ENCODE measurements at places on chromosomes 2 and 18.

DNA sequence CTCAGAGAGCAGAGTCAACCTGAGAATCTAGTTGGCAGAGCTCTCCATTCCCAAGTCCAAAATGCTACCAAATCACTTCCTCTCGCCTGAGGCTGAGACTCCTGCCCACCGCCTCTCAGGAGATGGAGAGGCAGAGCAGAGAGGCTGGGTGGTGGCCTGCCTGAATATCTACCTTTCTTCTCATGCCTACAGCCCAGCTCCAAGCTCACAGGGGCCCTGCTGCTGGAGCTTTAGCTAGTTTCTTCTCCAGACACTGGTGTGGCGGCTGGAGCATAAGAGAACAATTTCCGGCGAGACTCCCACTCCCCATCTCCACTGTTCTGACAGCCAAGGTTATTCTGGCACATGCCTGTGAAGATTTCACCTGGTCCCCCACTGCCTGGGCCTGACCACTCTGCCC lies 8.1 kb upstream of the CYP26B1 start:
- DNase-seq: no peak

DNA sequence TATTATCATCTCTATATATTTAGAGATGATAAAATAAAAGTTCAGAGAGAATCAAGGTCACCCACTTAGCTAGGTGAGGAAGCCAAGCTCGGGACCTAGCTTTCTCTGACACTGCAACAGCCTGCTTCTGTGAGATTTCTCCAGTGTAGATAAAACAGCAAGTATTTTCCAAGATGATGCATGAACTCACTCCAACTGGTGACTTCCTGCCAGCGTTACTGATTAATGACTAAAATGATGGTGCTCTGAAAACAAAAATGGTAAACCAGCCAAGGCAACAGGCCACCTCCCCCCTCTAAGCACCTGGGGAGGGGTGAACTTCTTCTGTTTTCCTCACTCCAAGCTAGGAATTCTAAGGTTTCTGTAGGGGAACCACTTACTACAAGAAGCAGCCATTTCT lies 510.2 kb upstream of the ID2 start:
- DNase-seq: no peak

GRCh38 chr2:201806442-201807170 lies at the start of gene CDK15:
Gene CDK15 (plus strand): TSS chr2:201806537. CDS start chr2:201806665, 128 bp downstream.
- no peak for DNase-seq

DNA sequence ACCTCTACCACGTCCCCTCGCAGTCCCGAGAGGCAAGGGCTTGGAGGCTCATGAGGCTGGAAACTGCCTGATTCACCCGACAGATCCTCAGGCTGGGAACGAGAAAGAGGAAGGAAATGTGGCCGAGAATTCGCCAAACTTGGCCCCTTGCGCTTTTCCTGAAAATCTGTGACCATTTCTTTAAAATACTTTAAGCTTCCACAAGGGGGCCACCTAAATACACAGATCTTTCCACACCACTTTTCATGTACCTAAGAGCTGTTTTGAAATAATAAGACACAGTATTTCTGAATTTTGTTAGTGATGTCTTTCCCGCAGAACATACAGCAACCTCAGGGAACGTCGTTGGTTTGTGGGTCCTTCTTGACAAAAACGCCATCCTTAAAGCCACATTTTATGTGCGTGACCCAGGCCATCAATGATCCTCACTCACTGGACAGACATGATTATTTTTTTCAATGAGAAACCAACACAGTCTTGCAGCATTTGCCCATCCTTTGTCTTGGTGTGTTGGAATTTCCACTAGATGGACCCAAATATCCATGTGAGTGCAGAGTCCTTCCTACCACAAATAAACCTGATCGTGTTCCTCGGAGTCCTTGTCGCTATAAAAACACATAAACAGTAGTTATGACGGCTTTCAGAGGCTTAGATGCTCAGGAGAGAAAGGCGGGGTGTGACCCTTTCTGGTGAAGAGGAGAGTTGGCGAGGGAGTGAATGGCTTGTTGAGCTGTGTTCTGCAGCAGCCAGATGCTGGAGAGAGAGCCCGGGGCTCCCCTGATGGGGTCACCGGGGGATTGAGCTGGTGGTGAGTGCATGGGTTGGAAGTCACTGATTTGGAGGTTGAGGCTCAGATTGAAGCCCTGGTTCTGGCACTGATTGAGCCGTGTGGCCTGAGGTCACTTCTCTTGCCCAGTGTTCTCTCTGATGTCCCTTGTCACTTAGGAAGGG lies 25.0 kb downstream of the DCDC2C start:
- DNase-seq: no peak

GRCh38 chr18:46408334-46408987 lies 248.6 kb downstream of the LOXHD1 start:
- DNase-seq: no peak

GRCh38 chr2:184369307-184369706 lies 229.0 kb upstream of the ZNF804A start:
- DNase-seq: no peak

- no peak for DNase-seq
Measured at GRCh38 chr2:55585451-55586080, 31.9 kb downstream of the PPP4R3B start.

GRCh38 chr2:60214626-60214875 lies 338.9 kb downstream of the BCL11A start:
- DNase-seq: no peak

- no peak for DNase-seq
Measured at GRCh38 chr2:160034396-160034795, 28.0 kb downstream of the PLA2R1 start.

DNA sequence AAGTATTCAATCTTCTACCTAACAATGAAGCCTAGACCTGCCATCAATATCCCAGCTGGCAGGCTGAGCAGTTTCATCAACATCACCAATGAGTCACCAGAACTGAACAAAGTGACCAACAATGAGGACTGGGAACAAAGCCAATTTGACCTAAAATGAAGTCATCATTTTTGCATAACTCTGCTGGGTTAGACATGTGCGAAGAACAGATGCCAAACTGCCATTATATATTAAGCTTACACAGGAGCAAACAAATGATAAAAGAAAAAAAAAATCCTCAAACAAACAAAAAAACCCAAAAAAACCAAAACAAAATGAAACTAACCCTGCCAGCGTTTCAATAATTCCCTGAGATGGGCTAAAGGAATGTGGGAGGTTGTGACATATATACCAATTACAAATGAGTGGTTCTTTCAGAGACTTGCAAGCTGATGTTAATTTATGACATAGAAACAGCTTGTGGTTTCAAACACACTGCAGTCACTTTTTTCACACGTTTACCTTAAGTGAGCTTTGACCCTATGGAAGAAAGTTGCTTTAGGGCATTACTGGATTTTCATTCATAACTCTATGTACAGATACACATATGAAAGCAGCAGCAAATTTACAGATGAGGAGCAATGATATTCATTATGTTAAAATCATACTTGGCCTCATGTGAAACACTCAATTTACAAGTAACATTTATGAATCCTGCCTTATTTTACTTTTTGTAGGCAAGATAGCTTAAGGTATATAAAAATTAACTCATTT lies 56.9 kb upstream of the CCDC141 start:
- DNase-seq: no peak

GRCh38 chr2:86284401-86284841 lies 53.0 kb downstream of the REEP1 start:
- no peak for DNase-seq

DNA sequence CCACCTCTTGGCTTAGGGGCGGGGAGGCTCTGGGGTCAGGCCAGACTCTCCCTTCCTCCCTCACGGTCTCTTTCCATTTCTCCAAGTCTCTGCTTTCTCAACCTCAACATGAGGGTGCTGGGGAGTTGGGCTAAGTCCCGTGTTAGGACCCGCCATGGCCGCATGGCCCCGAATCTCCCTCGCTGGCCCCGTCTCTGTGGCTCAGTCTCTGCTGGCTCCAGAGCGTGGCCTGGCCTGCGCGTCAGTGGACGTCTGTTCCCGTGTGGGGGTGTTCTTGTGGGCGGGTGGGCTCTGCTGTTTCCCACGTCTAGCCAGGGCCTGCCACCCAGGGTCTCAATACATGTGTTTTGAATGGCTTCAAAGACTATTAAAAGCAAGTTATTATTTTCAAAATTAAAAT lies 12.4 kb downstream of the ALLC start:
- no peak for DNase-seq

GRCh38 chr2:30611583-30611982 lies 164.5 kb downstream of the LCLAT1 start:
- DNase-seq: no peak

DNA sequence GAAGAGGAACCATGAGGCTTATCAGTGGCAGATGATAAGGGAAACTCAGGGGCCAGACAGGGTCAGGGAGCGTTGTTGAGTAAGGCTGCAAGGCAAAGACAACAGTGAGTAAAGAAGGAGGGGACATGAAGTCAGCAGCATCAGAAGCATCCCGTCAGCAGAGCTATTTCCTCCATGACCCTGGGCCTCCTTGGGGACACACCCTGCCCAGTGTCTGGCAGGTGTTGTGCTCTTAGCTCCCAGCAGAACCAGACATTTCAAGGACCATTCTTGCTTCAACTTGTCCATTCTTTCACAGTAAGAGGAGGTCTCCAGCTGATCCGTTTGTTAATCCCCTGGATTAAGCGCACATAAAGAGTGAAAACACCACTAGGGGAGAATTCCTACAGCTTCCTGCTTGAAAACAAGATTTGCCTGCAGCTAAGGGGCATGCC lies 88.7 kb upstream of the MEIS1 start:
- DNase-seq: no peak

DNA sequence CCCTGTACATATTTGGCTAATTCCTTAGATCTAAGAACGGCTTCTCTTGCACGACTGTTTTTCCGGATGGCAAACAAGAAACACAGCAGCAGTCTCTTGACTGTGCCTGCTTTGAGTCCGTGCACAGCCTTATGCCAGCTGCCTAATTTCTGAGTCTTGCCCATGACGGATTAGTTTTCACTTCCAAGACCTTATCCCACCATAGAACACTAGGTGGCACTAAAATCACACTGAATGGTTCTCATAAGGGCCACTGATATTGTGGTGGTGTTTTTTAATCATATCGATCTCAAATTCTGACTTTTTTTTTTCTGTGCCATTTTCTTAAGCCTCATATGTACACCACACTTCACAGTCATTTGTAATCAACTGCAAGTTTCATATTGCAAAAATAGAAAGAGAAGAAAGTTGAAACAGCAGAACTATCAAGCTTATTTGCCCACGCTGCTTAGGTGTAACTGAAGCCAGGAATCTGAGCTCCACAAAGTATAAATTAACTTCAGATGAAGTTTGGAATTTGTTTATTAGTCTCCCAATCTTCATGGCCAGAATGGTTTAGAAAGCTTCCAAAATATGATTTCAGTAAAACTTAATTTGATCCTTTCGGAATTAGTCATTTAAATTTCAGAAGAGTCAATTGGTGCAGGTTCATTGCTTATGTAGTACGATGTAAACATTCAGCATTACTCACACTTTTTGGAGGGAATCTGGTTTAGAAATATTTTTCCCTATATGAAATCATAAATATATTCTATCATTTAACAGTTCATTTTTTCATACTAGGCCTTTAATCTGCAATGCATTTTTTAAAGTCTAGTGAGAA lies 45.5 kb upstream of the SCN7A start:
- no peak for DNase-seq

- no peak for DNase-seq
Measured at GRCh38 chr2:191950132-191950874, 103.4 kb upstream of the CAVIN2 start.

DNA sequence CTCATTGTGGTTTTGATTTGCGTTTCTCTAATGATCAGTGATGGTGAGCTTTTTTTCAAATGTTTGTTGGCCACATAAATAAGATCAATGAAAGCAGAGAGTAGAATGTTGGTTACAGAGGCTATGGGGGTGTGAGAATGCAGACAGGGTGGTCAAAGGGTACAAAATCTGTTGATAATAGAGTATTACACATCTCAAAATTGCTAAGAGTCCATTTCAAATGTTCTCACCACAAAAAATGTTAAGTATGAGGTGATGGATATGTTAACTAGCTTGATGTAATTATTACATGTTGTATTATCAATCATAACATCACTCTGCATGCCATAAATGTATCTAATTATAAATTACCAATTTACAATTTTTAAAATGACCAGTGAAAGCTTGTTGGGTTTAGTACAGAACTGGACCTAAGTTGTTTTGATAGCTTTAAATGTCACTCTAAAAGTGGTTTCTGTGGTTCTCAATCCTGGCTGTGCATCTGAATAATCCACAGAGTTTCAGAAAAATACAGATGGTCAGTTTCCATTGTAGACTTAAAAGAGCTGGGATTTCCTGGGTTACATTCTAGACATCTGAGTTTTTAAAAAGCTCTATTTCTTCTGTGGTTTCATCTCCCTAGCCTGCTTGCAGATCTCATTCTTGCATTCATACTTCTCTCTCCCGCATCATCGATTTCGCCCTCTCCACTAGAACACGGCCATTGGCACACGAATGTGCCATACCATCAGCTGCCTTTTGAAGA lies 286.0 kb upstream of the LYPD1 start:
- DNase-seq: no peak

DNA sequence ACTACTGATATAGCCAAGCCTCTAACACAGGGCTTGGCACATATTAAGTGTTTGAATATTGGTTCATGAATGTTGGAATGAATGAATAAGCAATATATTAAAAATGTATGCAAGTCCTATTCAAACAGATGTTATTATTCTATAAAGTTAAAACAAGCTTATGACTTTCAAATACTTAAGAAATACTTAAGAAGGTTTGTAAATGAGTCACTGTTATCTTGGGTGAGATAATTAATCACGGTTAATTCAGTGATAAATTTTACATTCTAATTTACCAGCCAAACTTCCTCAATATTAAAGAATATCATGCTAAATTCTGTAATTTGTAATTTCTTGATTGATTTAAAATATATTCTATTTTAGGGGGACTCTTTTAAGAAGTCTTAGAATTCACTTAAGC lies 74.8 kb downstream of the RBMS1 start:
- DNase-seq: no peak

DNA sequence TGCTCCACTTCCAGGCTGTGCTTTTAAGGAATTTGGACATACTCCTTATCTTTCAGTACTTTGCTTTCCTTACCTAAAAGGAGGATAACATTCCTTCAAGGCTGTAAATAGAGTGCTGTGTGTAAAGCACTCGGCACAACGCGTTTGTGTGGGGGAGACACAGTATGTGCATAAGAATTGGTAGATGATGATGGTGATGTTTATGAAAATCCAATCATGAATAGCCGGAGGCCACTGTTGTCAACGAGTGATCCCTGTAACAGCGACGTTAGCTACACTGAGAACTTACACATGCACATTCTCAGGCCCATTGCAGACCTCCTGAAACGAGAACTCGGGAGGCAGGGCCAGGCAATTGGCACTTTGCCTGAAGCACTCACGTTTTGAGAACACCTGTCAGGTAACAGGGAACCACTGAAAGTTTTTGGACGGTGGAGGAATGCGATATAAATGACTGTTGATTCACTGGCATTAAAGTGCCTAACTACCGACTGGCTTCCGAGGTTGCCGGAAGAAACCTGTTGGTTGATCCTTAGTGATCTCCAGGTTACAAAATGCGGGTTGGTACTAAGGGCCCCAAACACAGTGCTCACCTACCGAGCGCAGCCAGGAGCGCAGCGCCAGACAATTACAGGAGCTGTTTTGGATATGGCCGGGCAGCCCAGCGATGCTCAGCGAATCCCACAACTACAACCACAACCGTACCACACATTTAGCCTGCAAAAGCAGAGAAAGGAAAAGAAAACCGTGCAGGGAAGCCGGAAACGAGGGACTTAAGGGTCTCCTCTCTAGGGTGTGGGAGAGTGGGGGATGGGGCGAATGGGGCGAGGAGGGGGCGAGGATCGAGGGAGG lies 1.0 kb upstream of the MAP4K4 start:
- DNase-seq: no peak

All from activated gamma-delta T cell treated with anti-CD3 and anti-CD28 coated beads, Interleukin-2, amount 50 U/mL, for 16 hours (primary cell).